Stimulated activated CD8-positive, alpha-beta memory T cell treated with anti-CD3 and anti-CD28 coated beads, Interleukin-4, amount 100 ng/mL, for 1 hour (primary cell): ENCODE measurements at places on chromosomes 7 and 10.

DNA sequence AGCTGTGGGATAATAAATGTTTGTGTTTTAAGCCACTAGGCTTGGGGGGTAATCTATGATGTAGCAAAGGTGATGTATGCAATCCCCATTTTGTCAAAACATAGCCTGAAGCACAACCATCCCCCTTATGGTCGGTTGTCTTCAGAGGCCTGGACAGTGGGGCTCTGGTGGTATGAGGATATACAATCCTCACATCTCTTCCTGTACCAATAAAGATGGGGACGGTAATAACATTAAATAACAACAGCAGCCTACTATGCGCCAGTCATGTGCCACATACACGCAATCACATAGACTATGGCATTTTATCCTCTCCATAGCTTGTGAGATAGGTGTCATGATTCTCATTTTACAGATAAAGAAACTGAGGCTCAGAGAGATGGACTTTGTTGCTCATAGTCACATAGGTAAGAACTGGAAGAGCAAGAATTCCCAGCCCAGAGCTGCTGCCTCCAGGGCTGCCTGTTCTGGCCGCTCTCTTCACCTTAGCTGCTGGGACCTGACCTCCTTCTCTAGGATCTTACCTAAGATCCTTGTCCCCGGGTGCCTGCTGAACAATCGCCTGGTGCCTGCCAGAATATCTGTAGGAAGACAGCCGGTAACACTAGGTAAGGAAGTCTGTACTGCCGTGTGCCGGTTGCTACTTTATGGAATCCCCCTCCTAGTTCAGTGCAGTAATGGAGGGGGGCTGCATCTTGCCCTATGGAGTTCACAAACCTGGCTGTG, 108.6 kb downstream of the ARHGAP22 start:
- DNase-seq: no peak

GRCh38 chr10:118963341-118963740, 66.2 kb upstream of the NANOS1 start:
- DNase-seq: no peak

GRCh38 chr7:4108951-4109350, 573.1 kb upstream of the FOXK1 start:
- DNase-seq: no peak

GRCh38 chr7:33107136-33108066, 1.8 kb downstream of the RP9 start:
- no peak for DNase-seq

GRCh38 chr7:101999393-101999792, 182.0 kb downstream of the CUX1 start:
- no peak for DNase-seq

- DNase-seq: no peak
These were observed 11.7 kb downstream of the FOXK1 start for GRCh38 chr7:4693749-4694148.

- DNase-seq: no peak
These were observed 266.0 kb downstream of the AUTS2 start for GRCh38 chr7:69864274-69864673.

GRCh38 chr7:150756858-150757257, 19.6 kb downstream of the GIMAP5 start:
- DNase-seq: no peak

DNA sequence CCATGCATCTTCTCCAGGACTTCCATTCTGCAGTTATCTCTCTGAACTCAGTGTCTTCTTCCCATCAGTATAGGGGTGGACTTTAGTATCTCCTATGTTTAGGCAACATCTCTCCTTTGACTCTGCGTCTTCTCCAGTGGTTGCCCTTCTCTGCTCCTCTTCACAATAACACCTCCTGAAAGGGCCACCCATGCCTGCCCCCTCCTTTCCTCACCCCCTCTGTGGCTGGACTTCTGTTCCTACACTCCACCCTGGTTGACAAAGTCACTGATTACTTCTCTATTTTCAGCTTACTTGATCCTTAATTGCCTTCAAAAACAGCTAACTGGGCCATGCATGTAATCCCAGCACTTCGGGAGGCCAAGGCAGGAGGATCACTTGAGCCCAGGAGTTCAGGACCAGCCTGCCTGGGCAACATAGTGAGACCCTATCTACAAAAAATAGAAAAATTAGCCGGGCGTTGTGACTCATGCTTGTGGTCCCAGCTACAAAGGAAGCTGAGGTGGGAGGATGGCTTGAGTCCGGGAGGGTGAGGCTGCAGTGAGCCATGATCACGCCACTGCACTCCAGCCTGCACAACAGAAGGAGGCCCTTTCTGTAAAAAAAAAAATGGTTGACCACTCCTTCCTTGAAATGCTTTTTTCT, 13.7 kb downstream of the SRGN start:
- DNase-seq: no peak

GRCh38 chr7:23055582-23056178, 41.8 kb upstream of the HYCC1 start:
- peak; percentile 17 for DNase-seq

DNA sequence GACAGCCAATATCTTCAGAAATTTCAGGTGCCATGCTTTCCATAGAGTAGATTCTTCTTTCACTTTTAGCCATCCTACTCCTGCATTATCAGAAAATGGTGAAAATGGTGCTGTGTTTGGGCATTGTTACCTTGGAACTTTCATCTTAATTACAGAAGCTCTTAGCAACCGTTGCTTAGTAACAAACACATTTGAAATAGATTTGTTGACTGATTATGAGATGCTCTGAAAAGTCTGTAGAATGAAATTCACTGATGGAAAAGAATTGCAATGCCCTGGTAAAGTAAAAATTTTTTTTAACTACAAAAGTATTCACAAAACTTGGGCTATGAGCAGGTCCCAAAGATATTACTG, 249.3 kb upstream of the NEBL start:
- no peak for DNase-seq

GRCh38 chr10:113232928-113233511, 283.0 kb downstream of the TCF7L2 start:
- DNase-seq: no peak
